T-helper 9 cell (primary cell): ENCODE measurements at places on chromosomes 16 and 17.

DNA sequence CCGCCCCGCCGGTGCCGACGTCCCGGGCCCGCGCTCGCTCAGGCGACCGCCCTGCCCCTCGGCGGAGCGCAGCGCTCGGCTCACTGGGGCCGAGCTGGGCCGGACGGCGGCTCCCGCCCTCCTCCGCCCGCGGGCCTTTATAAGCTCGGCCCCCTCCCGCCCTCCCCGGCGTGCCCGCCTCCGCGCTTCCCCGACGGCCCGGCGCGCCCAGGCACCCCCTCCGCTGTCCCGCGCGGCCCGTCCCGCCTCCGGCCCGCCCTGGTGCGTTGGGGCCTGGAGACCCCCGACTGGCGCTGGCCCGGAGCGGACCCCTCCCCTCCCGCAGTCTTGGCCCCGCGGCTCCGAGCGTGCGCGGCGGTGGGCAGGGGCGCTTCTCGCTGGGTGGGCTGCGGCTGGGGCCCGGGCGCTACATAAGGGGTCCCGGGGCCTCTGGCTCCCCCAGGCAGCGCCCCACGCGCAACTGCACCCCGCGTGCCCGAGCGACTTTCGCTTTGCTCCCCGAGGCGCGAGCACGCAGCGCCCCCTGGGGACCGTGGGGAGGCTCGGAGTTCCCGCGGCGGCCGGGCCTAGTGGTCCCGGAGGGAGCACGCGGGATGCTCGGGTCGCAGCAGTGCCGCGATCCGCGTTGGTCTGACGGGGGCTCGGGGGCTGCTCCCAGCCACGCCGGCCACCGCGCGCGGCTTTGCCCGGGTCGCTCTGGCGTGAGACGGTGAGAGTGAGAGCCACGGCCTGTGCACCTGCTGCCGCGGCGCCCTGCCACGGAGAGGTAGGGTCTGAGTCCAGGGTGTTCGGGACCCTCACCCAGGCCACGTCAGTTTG, at the start of gene PIEZO1:
Gene PIEZO1, minus strand, starts transcription at position 115 of the 819 bp plus-strand sequence. CDS start 256 bp downstream, outside the sequence.
- DNase-seq, result peak; percentile 86

DNA sequence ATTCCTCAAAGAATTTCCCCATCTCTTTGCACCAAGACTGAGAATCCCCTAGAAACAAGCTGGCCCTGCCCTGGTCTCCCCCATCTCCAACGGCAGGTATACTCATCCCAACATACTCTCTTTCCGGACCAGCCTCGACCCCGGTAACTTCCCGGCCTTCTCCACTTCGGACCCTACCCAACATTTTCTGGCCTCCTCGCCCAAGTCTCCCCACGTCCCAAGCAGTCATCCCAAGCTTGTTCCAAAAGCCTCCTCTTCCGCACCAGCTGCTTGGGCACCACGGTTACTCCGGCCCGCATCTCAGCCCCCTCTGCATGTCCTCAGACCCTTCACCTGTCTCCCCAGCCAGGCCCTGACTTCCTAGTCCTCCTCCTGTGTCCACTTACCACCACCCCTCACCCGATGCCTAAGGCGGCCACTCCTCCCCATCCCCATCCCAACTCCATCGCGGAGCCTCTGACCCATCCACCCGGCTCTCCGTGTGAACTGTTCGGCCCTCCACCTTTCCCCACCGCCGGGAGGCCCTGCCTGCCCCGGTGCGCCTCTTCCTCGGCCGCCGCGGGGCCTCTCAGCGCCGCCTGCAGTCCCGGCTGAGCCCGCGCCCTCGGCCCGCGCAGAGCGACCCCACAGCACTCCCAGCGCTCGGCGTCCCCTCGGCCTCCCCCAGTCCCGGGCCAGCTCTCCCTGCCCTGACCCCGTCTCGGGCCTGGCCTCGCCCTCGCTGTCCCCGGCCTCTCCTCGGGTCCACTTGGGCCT, 994 bp downstream of the PITPNA start:
- DNase-seq, result peak; percentile 24

DNA sequence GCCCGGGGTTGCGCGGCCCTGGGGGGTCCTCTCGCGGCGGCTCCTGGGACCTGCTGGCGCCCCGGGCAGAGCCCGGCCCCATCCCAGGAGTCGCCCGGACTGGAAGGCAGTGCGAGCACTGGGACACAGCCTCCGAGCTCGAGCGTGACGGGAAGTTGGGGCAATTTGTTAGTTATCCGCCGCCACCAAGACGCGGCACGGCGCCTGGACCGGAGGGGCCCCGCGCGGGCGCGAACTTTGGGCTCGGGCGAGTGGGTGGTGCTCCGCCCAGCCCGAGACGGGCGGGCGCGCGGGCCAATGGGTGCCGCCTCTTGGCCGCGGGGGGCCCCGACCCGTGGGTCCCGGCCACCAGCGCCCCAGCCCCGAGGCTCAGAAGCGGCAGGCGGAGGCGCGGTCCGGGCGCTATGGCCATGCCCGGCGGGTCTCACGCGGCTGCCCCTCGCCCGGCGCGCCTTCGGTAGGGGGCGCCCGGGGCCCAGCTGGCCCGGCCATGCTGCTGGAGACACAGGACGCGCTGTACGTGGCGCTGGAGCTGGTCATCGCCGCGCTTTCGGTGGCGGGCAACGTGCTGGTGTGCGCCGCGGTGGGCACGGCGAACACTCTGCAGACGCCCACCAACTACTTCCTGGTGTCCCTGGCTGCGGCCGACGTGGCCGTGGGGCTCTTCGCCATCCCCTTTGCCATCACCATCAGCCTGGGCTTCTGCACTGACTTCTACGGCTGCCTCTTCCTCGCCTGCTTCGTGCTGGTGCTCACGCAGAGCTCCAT, at the start of gene ADORA2B:
Gene ADORA2B, plus strand, starts transcription at position 372 of the 768 bp plus-strand sequence. Its CDS starts 119 bp downstream, at position 491.
- DNase-seq, result no peak

DNA sequence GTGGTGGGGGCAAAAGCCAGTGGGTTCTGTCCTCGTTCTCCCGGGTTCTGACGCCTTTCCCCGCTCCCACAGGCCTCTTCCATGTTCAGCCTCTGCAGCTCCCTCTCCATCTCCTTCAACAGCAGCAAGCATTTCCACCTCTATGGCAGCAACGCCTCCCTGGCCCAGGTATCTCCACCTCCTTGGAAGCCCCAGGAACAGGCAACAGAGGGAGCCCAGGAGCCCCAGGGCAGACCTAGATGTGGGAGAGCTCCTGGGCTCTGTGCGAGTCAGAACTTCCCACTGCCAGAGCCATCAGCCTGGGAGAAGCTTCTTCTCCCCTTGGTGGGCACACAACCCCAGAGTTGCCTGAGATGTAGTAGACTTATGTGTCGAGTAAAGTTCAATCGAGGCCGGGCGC, 7.8 kb downstream of the ZNF768 start:
- DNase-seq, result no peak

- peak; percentile 73 for DNase-seq
Observed at GRCh38 chr17:1486802-1487695, 5.4 kb downstream of the MYO1C start.

- DNase-seq, result no peak
Observed at GRCh38 chr16:67456391-67457081, 24.4 kb downstream of the ATP6V0D1 start.
